ENCODE measurements at places on chromosomes 7 and 10. TPM values are rescaled to one million over a fixed set of nuclear protein-coding genes. Genes with fewer than 3 reads are reported as not detected.

DNA sequence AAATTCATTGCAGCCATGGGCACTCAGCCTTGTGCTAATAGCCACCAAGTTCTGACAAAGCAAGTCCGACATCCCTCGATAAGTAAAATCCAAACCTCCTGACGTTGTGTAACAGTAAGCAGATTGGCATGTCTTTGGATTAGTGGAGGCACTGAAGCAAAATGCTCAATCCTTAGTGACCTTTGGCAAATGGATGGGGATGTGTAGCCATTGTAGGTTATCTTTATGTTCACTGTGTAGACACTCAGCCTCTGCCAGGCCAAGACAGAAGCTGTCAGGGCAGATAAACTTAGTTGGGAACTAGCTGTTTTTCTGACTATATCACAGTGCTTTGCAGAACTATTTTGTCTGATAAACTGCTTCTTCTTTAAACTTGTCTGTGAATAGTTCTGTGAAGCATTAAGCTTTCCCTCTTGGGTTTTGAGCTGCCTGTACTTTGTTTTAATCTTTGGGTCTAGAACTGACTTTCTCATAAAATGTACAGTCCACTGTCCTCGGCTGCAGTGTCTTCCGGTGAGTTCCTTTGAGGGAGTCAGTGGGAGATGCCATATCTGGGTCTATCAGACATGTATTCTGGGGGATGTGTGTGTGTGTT is 220.8 kb downstream of the LRMDA start:
- DNase-seq: no peak

DNA sequence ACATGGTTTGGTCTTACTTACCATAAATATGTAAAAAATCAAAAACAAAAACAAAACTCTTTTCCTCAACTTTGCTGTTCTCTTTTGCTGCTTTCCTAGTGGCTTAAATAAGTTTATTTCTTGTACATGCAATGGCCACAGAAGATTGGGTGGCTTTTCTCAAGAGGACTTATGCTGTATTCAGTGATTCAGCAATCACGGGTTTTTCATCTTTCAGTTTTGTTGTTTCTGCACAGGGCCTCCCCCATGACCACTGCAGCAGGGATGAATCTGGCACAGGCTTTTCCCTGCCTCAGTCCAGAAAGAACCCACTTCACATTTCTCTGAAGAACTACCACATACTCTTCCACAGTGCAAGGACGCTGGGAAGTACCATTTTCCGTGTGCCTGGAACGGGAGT is 355.0 kb downstream of the RNLS start:
- DNase-seq: no peak

GRCh38 chr7:2202901-2203765 is 29.6 kb downstream of the MAD1L1 start:
- no peak for DNase-seq

GRCh38 chr7:29878081-29878688 is 71.9 kb downstream of the WIPF3 start:
- peak; percentile 30 for DNase-seq

GRCh38 chr10:49367600-49367999 is 28.3 kb downstream of the DRGX start:
- no peak for DNase-seq

GRCh38 chr7:13910805-13911551 is 78.5 kb downstream of the ETV1 start:
- no peak for DNase-seq

GRCh38 chr7:149714910-149715471 is 58.4 kb downstream of the ZNF467 start:
- no peak for DNase-seq

GRCh38 chr10:132422903-132423825 is 26.2 kb downstream of the PWWP2B start:
- no peak for DNase-seq

DNA sequence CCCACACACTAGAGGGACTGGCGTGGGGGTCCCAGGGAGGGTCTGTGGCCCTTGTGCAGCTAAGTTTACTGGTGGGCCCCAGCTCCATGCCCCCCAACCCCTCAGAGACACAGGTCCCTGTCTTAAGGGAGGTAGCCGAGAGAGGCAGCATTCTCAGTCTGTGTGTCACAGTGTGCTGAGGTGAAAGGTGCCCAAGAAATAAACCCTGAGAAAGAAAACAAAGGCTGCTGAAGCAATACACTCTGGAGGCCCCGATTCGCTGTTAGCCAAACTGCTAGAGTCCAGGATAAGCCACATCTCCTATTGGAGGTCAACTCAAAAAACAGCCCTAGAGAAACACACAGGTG is 28.6 kb upstream of the NDST2 start:
- no peak for DNase-seq

DNA sequence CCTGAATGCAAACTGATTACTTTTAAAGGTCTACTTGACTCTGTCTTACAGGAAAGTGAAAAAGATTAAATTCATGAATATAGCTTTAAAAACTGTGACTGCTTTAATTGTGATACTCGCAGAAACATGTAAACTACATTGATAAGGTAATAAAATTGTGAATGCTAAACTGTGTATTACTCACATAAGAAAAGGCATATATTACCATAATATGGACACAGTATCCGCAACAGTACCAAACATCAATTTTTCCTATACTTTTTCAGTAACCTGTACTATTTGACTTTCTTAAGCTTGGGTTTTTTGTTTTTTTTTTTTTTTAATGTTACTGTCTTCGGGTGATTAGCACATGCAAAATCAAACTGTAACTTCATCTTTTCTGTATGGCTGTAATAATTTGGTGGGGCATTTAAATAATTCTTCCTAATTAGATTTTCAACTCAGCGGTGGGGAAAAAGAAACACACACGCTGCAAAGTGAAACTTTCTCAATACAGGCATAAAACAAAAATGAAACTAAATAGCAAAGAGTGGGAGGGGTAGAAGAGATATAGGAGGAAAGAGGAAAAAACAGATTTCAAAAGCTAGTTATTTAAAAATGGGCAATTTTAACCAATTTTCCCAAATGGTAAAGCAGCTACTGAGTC is 23.2 kb downstream of the NT5C3A start:
- DNase-seq: no peak

GRCh38 chr10:45379891-45380540 is 6.0 kb downstream of the ALOX5 start:
- DNase-seq: no peak

- DNase-seq: no peak
Measured at GRCh38 chr7:13639396-13639795, 350.1 kb downstream of the ETV1 start.

DNA sequence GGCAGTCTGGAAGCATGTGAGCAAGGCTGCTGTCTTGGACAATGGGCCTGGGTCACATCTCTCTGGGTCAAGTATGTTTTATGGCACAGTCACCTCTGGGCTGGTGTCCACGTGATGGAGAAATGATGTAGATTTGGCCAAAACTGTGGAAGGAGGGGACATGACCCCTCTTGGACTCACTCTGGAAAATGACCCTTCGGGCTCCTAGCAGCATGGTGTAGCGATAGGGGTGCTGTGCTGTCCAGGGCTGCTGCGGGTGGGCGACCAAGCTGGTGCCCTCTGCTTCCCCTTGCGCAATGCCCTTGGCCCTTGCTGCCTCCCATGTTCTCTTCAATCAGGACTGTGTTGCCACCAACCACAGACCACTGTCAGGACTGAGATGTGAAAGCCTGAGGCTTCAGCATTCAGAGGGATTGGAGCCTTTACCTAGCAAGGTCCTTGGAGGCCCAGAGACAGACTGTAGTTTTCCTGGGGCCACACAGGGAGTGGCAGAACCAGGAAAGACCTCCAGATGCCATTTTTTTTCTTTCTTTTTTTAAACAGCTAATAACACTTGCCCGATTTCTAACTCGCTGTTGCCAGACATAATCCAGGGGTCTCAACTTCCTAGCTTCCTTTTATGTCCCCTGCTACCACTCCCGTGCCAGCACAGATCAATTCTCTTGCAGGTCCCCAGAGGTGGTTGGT is 6.1 kb downstream of the CYP26A1 start:
- no peak for DNase-seq

The RBM20 gene
- polyA plus RNA-seq: 0.20 TPM

The AMPH gene
- polyA plus RNA-seq: 0.07 TPM

The PNLIPRP2 gene
- not detected for polyA plus RNA-seq

The GPR158 gene
- polyA plus RNA-seq: not detected

The HSPB1 gene
- polyA plus RNA-seq: 96.4 TPM

The HHEX gene
- polyA plus RNA-seq: 0.09 TPM

The ANKRD16 gene
- 5.9 TPM for polyA plus RNA-seq

The MNX1 gene
- polyA plus RNA-seq: not detected

All from naive thymus-derived CD8-positive, alpha-beta T cell (primary cell).